Uterus (tissue), 4 donors: ENCODE measurements at places on chromosomes 2 and 18. TPM values are rescaled to one million over a fixed set of nuclear protein-coding genes. Genes with fewer than 3 reads are reported as not detected.

DSG1 gene
- total RNA-seq: 0.14 TPM

AQP12A gene
- total RNA-seq: not detected

HMSD gene
- 0.28 TPM for total RNA-seq

PDCL3 gene
- 10.0 TPM for total RNA-seq

DNA sequence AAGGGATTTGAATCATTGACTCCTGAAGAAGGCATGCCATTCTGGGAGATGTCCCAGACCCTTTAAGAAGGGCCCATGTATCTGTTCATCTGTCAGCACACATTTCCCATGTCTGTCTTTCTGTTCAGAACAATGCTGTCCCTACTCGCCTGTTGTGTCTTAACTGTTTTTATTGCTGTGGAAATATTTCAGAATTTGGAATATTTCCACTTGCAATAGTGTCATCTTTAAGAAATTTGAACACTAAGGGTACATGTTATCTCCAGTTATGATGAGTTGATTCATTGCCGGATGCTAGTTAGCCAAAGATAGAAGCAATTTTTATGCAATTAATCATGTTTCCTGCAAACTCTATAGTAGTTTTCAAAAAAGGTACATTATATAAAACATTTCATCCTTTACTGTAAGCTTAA, 36.9 kb upstream of the NT5C1B start:
- no peak for DNase-seq

DNA sequence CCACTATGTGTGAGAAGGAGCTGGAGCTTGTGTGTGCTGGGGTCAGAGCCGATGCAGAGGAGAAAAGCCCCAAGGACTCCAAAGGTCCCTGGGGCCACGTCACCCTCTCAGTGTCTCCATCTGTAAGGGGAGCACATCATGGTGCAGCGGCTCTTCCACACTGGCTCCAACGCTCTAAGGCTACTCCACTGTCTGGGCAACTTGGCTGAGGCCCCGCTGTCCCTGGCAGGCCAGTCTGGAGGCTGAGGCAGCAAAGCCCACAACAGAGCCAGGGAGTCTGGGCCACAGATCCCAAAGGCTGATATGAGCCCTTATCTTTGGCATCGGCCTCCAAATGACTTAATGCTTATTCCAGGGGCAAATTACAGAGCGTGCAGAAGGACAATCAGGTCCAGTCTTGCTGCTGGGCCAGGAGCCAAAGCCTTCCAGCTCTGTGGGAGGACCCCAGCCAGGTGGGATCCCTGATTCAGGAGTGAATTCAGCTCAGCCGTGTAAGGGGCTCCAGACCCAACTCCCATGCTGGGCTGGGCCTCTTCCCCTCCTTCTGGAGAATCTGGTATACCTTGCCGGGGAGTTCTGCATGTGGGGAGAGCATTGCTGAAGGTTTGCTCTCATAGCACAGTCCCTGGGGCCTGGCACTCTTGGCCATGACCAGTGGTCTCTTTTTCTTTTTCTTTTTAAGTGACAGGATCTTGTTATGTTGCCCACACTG, 1.8 kb upstream of the DUSP2 start:
- DNase-seq: no peak

- DNase-seq: no peak
These were observed at the start of gene FBLN7 for GRCh38 chr2:112138159-112139032. FBLN7 (plus strand) TSS chr2:112138385; CDS start chr2:112138656, 271 bp downstream.

DNA sequence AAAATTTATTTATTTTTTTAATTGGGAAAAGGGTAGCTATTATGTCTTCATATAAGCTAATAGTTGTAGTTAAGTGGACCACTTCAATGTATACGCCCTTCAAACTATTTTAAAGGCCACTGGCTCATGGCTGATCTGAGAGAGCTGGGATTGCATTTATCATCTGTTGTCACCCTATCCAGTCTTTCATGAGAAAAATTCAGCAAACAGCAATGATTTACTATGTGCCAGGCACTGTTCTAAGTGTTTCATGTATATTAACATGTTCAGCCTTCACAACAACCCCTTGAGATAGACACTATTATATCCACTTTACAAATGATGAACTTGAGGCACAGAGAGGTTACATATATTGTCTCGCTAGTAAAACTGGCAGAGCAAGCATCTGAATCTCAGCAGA, 66.1 kb upstream of the ZNF397 start:
- no peak for DNase-seq

DNA sequence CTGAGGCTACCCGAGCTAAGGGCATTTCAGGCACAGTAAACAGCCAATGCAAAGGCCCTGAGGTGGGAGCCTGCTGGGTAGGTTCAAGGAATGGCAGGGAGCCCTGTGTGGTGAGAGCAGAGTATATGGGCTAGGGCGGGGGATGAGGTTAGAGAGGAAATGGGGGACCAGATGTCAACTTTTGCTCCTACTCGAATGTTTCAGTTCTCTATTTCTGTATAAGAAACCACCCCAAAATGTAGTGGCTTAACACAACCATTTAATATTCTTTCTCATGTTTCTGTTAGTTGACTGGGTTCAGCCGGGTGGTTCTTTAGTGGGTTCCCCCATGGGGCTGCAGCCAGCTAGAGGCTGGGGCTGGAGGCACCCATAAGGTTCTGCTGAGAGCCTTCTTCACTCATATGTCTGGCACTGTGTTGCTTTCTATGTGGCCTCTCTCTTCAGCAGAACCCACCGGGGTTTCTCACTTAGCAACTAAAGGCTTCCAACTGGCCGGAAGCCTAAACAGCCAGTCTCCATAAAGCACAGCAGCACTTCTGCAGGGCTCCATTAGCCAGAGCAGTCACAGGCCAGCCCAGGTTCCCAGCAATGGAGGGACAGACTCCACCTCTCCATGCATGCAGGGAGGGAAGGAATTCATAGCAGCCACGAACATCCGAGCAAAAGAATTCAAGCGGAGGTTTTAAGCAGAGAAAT, 5.6 kb upstream of the ATOH8 start:
- DNase-seq: no peak

GRCh38 chr2:76985387-76986136, 536.6 kb downstream of the LRRTM4 start:
- DNase-seq: no peak

DNA sequence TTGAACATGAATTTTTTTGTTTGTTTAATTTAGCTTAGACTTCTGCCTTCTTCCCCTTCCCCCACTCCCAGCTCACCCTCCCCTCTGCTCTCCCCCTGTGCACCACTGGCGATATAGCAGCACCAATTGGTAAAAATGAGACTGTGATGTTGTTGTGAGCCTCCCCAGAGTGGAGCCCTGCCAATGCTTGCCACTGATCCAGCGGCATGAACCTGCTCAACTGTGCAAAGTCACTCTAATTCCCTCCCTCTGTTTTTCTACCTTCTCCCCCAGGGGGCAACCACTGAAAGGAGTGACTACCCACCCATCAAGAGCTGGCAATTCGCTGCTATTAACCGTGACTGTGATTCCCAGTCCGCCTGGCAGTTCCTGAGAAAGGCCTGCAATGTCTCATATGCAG, 30.2 kb downstream of the KLHL14 start:
- no peak for DNase-seq

DNA sequence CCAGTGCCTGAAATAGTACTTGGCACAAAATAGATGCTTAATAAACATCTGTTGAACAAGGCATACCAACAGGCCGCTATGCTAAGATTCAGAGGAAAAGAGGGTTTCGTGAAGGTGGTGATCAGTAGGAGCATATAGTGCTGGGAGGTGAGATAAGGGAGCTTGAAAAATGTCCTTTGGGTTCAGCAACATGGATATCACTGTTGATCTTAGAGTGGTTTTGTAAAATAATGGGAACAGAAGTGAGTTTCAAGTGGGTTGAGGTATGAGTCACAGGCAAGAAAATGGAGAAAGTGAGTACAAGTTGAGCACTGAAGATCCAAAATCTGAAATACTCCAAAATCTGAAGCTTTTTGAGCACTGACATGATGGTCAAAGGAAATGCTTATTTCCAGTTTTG, 4.4 kb downstream of the CENPO start:
- DNase-seq: no peak

GRCh38 chr2:97983698-97984097, 12.1 kb downstream of the TMEM131 start:
- DNase-seq: no peak

- DNase-seq: no peak
These were observed 39.1 kb downstream of the TMEFF2 start for GRCh38 chr2:192155511-192156118.

- no peak for DNase-seq
These were observed 84.5 kb upstream of the NOSTRIN start for GRCh38 chr2:168717790-168718502.

- no peak for DNase-seq
These were observed 79.8 kb upstream of the PID1 start for GRCh38 chr2:229350883-229351282.

- DNase-seq: no peak
These were observed 154.5 kb downstream of the RPIA start for GRCh38 chr2:88845772-88846661.
